BJ (cell line): ENCODE measurements at places on chromosomes 7 and 10.

GRCh38 chr7:54944179-54944578, 74.6 kb upstream of the EGFR start:
- DNase-seq, result peak; percentile 73

DNA sequence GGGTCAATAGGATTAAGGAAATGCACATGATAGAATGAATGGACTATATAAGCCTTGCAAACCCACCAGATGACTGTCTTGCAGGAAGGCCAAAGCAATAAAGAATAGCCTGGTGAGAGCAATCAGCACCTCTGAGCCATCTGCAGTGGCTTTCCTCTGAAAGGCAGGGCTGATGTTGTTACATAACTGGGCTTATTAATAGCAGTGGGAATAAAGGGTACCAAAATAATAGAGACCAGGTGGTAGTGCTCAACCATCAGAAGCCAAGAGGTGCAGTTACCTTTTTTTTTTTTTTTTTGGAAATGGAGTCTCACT, 16.8 kb upstream of the VPS26A start:
- DNase-seq, result no peak

GRCh38 chr10:71394926-71395562, 1.7 kb upstream of the CDH23 start:
- no peak for DNase-seq

- no peak for DNase-seq
Observed at GRCh38 chr10:107011105-107011504, 153.4 kb downstream of the SORCS1 start.

DNA sequence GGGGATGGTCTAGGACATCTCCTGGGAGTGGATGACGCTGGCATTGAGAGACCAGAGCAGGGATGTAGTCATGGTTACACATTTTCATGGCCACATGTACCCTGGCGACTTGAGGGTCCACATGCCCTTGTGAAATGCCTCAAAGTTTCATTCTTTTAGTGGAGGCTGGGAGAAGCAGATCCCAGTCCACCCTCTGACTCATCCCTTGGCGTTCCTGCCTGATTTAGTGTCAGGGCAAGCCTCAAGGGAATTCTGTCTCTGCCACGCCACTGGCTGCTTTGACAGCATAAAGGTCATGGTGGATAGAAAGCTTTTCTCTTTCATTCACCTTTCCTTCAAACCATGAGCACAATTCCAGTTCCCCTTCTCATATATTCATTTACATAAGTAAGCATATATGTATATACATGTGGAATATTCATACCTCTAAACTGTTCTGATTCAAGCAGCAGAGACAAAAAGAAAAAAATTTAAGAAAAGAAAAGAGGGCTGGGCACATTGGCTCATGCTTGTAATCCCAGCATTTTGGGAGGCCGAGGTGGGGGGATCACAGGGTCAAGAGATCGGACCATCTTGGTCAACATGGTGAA, 21.8 kb upstream of the KIF5B start:
- peak; percentile 54 for DNase-seq

GRCh38 chr10:7084280-7085005, 326.4 kb downstream of the SFMBT2 start:
- no peak for DNase-seq

DNA sequence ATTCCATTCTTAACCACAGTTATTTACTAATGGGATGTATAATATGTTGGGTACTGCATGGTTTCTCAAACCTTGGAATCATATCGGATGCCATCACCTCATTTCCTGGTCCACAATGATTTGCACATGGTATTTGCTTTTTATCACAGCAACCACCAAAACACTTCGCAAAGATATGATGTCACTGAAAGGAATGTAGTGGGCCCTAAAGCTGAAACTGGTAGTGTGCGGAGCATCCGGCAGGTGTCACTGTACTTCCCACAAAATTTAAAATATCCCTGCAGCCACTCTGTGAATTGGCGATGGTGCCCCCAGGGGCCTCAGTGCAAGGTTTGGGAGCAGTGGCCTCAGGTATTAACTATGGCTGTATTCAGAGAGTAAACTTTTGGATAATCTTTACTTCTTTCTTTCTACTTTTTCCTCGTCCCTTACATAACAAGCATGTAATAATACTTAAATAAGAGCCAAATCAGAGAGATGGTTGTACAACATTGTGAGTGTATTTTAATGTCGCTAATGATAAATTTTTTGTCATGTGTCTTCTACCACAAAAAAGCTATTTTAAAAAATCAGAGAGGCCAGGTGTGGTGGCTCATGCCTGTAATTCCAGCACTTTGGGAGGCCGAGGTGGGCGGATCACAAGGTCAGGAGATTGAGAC, 66.2 kb downstream of the FAM241B start:
- peak; percentile 93 for DNase-seq

DNA sequence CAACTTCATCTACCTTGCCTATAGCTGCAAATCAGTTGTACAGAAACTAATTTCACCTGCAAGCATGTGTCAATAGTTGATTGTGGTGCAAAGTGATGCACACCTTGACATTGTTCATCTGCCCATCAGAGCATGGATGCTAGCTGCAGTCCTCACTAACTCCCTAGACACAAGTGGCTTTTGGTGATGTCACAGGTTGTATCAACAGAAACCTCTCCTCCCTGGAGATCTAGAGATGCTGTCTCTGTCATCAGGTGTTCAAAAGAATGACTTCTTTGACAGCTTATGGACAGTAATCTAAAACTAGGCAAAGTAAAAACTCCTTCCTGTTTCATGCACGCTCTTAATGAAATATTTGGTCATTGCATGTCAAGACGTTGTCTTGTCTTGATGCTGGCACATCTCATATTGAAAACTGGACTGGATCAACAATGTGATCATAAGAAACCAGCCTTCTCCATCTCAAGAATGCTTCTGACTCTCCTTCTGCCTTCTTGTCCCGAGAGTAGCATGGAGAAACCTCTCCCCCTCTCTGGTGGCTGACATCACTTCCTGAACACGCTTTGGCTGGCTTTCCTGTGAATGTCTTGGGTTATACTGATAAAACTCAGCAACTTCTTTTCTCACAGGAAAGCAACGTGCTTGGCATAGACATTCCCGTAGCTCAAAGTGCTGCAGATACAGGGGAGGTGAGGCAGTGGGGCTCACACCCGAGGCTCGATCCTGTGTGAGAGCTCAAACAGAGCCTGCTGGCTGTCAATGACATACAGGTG, 176.2 kb upstream of the CDCA7L start:
- no peak for DNase-seq
